ENCODE measurements at places on chromosomes 16 and 17. TPM values are rescaled to one million over a fixed set of nuclear protein-coding genes. Genes with fewer than 3 reads are reported as not detected.

- DNase-seq = no peak
- H3K27me3 ChIP-seq = no peaks in the 10 kb centered on the region
- no peaks in the 10 kb centered on the region for H3K36me3 ChIP-seq
- H3K27ac ChIP-seq = no peak overlapping the region
Measured at GRCh38 chr16:71474864-71475263, 12.8 kb upstream of the ZNF23 start.

DNA sequence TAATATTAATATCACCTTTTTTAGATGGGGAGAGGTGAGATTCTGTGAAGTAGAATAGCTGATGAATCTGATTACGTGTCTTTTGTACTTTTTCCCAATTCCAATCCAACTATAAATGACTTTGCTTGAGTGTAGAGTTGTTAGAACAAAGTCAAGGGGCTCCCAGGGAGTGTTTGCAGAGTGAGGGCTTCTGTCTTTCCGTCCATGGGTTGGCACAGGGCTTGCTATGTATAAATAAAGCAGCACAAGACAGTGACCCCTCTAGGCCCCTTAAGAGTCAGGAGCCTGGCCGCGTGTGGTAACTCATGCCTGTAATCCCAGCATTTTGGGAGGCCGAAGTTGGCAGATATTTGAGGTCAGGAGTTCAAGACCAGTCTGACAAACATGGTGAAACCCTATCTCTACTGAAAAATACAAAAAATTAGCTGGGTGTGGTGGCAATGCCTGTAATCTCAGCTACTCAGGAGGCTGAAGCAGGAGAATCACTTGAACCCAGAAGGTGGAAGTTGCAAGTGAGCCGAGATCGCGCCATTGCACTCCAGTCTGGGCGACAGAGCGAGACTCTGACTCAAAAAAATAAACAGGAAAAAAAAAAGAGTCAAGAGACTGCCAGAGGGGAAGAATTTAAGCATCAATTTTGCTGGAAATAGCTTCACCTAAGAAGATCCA lies 127.9 kb upstream of the HS3ST3A1 start:
- no peak for DNase-seq
- H3K27ac ChIP-seq = no peak overlapping the region
- H3K36me3 ChIP-seq = no peaks in the 10 kb centered on the region
- H3K4me3 ChIP-seq = no peak overlapping the region

The MAFG gene
- 57.0 TPM for total RNA-seq

DNA sequence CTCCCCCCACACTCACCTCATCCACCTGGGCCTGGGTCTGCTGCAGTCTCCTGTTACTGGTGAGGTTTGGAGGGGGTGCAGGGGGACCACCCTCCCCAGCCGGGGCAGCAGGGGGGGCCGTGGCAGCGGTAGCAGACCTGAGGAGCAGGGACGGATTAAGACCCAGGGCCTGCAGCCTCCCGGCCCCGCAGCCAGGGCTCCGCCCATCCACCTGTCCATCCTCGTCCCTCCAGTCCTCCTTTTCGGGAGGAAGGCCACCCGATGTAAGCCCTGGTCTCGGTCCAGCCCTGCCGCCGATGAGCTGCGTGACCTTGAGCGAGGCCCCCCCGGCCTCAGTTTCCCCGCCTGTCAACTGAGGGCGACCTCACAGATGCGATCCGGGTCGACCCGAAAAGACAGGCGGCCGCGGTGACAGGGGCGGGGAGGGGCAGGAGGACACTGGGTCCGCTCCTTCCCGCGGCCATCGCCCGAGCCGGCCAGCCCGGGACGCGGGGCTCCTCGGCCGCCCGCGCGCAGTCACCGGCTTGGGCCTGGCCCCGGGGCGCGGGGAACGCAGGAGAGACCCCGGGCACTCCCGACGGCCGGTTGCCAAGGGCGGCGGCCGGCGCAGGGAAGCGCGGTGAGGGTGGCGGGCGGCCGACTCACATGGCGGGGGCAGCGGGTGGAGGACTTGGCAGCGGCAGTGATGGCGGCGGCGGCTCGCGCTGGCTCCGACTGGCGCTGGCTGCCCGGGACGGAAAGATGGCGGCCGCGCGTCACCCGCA lies at the start of gene VAMP2:
TSS of gene VAMP2 (minus strand) at position 716 of the 764 bp plus-strand sequence. CDS start at position 647, 69 bp downstream.
- H3K36me3 ChIP-seq = no peaks in the 10 kb centered on the region
- H3K27me3 ChIP-seq = no peaks in the 10 kb centered on the region
- peaks cover 29% of the 10 kb centered on the region for H3K4me1 ChIP-seq

The PITPNM3 gene
- total RNA-seq = 0.44 TPM
